Stimulated activated CD8-positive, alpha-beta memory T cell treated with anti-CD3 and anti-CD28 coated beads, Interleukin-4, amount 100 ng/mL, for 1 hour (primary cell): ENCODE measurements at places on chromosomes 13 and 19.

- no peak for DNase-seq
Measured at GRCh38 chr19:51712461-51713081, 11.2 kb downstream of the HAS1 start.

DNA sequence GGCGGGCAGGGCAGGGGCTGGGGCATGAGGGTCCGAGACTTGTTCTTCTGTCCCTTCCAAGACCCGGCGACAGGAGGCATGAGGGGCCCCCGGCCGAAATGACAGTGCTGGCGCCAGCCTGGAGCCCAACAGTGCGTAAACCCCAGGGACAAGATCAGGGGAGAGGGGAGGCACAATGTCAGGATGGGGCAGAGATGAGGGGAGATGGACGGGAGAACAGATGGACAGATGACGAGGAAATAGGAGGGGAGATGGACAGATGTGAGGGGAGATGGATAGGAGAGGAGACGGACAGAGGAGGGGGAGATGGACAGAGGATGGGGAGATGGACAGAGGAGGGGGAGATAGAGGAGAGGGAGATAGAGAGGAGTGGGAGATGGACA is 518 bp downstream of the FLT3LG start:
- DNase-seq: no peak

DNA sequence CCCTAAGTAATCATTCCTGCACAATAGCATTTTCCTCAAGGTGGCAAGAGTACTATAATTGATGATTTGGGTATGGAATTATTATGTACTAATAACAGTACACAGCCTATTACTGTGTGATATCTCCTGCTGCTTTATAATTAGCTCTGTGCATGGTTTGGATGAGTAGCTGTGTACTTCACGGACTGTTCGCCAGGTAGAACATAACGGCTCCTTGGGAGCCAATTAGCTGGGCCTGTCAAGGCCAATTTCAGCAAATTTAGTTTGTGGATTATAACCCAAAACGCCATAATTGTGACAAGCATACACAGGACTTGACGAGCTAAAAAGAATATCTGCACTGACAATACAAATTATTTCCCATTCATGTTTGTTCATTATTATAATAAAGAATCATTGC is 1584.2 kb downstream of the SLITRK1 start:
- no peak for DNase-seq

DNA sequence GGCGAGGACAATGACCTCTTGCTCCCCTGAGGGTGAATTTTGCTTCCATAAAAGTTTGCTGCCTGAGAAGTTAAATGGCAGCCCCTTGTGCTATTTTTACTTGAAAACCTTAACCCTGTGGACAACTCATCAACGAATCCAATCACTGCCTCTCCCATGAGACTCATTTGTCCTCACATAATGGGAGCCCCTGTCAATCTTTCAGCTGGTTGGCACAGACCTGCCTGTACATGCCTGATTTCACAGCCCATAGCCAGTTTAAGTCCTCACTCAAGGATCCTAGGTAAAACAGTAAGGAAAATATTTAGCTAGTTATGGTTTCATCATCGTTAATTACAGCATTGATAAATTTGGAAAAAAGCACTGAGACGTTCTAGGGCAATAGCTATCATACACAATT is 207.4 kb downstream of the NHLRC3 start:
- no peak for DNase-seq

DNA sequence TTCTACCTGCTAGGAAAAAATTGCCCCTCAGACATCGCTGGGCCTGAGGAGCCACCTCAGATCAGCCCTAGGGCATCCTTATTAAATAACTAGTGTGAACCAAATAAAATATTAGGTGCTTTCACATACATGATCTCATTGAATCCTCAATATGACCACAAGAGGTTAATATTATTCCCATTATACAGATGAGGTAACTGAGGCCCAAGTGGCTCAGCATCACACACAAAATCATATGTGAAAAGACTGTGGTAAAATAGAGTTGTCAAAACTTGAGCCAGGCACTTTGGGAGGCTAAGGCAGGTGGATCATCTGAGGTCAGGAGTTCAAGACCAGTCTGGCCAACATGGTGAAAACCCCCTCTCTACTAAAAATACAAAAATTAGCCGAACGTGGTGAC is 2.9 kb upstream of the DMKN start:
- no peak for DNase-seq

GRCh38 chr19:13343514-13343913 is 162.8 kb downstream of the CACNA1A start:
- no peak for DNase-seq

DNA sequence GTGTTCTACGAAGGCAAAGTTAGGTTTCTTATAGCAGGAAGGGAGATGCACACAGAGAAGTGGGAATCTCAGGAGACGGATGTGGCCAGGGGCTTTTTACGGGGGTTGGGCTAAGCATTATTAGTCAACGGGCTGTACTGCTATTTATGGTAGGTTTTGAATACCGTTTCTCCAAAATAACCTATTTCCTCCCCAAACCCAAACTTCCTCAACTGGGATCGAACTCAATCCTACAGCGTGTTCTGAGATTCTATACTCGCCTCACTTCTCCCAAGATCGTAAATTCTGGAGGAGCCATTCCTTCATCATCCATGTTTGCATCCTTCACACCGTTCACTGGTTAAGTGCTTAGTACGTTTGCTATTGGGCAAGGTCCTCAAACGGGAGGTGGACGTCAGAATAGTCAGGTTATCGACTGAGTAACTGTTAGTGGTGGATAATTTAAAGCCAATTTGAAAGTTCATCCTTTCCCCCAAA is 1.2 kb upstream of the TRIM13 start:
- DNase-seq: no peak

- no peak for DNase-seq
Measured at GRCh38 chr13:76887076-76887563, 915 bp upstream of the KCTD12 start.

- DNase-seq: no peak
Measured at GRCh38 chr13:28531077-28531844, 36.3 kb upstream of the FLT1 start.

- DNase-seq: no peak
Measured at GRCh38 chr13:91609353-91609752, 210.9 kb downstream of the GPC5 start.

- DNase-seq: no peak
Measured at GRCh38 chr19:4304538-4305256, at the start of gene FSD1. Gene FSD1 (plus strand): TSS chr19:4304598. CDS start chr19:4304747, 149 bp downstream.

GRCh38 chr13:112103961-112104880 is 37.3 kb downstream of the SOX1 start:
- DNase-seq: no peak

- DNase-seq: no peak
Measured at GRCh38 chr19:5091684-5092480, 123.0 kb downstream of the KDM4B start.
